Lung (tissue), 17 donors: ENCODE measurements at places on chromosomes 4 and X. TPM values are rescaled to one million over a fixed set of nuclear protein-coding genes. Genes with fewer than 3 reads are reported as not detected.
A peak's percentile ranks its signal among the peaks of the same experiment; 100 is the strongest.

- DNase-seq: peak; percentile 54
Measured at GRCh38 chrX:12701628-12702027, 89.6 kb upstream of the PRPS2 start.

The BCOR gene
- total RNA-seq: 18.8 TPM

DNA sequence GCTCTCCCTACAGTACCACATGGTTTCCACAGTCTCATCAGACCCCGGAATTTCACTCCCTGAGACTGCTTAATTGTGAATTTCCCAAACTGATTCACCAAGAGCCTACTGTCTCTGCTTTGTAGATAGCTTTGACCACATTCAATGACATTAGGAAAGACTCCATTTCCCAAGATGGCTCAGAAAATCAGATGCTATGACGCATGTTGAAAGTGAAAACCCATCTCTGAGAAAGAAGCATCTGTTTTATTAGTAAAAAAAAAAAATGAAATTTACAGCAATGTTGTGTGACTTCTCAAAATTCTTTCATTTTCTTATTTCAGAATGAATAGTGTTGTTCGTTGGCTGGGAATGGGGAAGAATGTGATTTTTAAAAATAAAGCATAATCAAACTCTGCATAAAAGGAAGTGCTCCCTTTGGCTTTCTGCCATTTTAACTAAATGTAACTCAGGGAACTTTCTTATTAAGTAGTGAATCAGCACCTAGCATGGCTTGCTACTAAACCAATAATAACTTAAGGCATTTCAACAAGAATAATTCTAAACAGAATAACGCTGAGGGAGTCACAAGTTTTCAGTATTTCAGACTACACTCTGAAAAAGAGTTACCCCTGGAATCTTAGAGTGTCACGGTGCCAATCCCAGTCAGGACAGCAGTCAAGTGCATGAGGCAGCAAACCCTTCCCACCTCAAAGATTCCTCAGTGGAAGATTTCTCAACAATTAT, 97.4 kb upstream of the MYOZ2 start:
- DNase-seq: no peak

DNA sequence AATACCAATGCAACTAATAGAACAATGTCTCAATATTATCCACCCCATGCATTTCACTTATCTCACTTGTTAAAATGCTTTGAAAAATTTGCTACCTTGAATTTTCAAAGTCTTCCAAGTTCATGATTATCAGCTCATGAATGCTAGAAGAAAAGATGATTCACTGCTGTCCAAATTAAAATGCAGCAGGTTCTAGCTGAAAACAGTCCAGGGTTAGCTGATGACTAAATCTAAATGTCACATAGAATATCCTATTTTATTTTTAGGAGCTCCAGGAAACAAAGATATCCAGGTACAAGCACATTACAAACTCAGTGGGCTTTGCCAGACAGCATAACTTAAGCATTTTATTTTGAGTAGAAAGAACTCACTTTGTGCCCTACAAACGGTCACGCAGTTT, 38.0 kb upstream of the SPARCL1 start:
- no peak for DNase-seq

- no peak for DNase-seq
Measured at GRCh38 chrX:95718746-95719145, 965.9 kb upstream of the DIAPH2 start.
